ENCODE measurements at places on chromosomes 5 and 9.

GRCh38 chr5:21184581-21184980 lies 1196.6 kb upstream of the CDH18 start:
- no peak for DNase-seq

- no peak for DNase-seq
Measured at GRCh38 chr5:6379246-6379645, 899 bp upstream of the MED10 start.

GRCh38 chr9:3124001-3124400 lies 280.1 kb upstream of the PUM3 start:
- no peak for DNase-seq

- no peak for DNase-seq
Measured at GRCh38 chr9:27663526-27663925, 90.2 kb upstream of the C9orf72 start.

GRCh38 chr9:72322259-72322658 lies 42.7 kb downstream of the ZFAND5 start:
- no peak for DNase-seq

- DNase-seq, result no peak
Measured at GRCh38 chr9:135023088-135023785, 64.2 kb upstream of the OLFM1 start.

DNA sequence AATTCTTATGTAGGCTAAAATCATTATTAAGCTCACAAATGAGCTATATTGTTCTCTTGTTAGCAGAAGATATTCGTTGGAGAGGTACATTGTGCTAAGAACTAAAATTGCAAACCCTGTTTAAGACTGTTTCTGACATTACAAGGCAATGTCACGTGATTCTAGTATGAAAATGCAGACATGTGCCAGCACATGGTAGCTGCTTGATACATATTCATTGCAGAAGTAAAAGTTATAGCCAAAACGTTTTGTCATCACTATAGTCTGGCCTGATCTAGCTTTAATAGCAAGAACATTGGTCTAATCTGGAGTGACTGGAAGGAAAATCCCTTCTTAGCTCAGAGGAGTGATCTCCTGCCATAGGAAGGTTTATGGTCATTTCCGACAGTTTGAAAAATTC lies 144.7 kb downstream of the CFAP90 start:
- DNase-seq, result no peak

DNA sequence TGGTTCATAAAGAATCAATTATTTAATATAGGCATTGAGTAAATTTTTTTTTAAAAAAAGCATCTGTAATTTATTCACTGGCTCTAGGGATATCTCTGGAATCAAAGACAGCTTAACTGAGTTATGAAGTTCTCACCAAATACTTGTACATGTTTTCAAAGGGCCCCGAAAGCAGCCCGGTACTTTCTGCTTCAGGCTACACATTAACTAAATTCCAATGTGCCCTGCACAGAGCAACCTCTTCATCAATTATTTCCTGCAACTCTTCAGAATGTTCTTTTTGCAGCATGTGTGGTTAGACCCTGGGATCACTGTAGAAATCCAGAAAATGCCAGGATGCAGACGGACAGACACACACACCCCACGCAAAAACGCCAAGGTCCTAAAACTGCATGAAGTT lies 209.0 kb downstream of the EFNA5 start:
- no peak for DNase-seq

DNA sequence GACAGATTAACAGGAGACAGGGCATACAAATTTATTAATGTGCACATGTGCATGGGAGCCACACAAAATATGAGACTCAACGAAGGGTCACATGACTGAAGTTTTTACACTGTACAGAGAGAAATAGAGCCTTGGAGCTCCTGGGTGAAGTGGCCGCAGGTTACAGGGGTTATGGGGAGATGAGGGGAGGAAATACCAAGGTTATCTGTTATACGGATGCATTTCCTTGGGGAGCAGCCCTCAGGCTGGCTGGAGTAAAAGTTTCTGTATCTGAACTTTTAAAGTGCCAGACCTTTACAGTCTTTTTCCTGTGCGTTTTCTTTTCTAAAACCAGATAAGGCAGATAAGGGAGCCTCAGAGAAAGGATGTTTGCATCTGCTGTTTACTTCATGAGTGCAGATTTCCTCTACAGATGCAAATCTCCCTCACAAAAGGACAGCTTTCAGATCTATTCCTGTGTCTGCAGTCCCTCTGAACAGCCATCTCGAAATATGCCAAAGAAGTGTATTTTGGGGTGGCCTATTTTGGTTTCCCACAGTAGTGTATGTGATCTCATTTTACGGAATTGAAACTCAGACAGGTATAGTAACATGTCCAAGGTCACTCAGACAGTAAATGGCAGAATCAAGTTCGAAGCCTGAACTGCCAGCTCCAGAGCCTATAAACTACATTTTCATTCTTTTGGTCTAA lies 139.3 kb upstream of the FBXL17 start:
- no peak for DNase-seq

DNA sequence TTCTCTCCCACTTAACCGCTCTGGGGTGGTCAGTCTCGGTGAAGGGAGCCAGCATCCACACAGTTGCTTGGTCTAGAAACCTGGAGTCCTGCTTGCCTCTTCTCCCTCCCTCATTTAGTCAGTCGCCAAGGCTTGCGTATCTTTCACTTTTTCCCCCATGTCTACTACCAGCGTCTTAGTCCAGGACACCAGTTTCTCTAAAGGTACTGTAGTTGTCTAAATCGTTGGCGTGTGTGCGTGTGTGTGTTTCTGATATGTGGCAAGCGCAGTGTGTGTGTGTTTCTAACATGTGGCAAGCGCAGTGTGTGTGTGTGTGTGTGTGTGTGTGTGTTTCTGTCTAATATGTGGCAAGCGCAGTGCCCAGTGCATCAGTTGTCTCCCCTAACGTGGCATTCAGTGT lies 641 bp downstream of the ATP6V1G1 start:
- no peak for DNase-seq

- DNase-seq, result no peak
Measured at GRCh38 chr9:136175616-136176197, 29.2 kb downstream of the LHX3 start.

DNA sequence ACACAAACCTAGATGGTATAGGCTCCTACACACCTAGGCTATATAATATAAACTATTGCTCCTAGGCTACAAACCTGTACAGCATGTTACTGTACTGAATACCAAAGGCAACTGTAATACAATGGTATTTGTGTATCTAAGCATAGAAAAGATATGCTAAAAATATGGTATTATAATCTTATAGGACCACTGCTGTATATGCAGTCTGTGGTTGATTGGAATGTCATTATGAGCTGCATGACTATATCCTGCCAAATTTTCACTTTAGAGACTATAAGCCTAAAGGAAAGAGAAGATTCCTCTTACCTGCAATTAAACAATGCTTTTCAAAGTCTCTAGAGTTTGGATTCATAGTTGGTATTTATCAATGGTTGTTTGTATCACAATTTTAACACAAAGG lies 24.7 kb upstream of the ACOT12 start:
- DNase-seq, result no peak

- no peak for DNase-seq
Measured at GRCh38 chr9:37200433-37201005, 80.1 kb downstream of the ZCCHC7 start.

DNA sequence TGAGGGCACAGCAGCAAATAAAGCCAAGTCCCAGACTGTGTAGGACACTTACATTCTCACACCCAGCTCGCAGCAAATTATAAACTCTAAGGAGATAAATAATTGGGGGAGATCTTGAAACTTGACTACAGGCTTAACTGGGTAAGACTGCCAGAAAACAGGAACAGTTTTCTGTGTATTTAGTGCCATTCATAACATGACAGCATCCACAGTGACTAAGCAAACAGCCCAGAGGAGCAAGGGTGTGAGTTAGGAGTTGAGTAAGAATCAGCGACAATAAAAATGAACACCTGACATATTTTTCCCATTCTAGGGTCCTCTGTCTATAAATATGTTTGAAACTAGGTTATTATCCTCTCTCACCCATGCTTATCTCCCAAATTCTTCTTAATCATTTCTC lies 370.9 kb upstream of the WWC1 start:
- DNase-seq, result no peak

GRCh38 chr9:5321058-5321457 lies 16.5 kb upstream of the RLN2 start:
- no peak for DNase-seq

- no peak for DNase-seq
Measured at GRCh38 chr5:93621327-93621798, 38.3 kb downstream of the NR2F1 start.

DNA sequence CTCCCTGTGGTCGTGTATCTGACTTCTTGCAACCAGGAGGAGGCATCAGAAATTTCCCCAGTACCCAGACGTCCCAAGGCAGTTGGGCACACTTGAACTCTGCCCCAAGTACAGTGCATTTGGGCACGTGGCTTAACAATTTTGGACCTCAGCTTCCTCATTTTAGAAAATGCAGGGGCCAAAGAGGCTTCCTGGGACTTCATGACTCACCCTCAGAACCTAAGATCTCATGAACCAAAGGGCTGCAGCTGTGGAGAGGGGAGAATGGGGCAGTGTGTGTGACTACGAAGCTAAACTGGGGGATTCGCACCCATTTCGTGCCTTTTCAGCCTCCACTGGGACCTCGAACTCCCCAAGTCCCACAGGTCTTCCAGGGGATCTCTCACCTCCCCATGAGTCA lies 59.2 kb downstream of the SYK start:
- DNase-seq, result no peak

GRCh38 chr9:16624744-16625117 lies 245.7 kb downstream of the BNC2 start:
- no peak for DNase-seq

DNA sequence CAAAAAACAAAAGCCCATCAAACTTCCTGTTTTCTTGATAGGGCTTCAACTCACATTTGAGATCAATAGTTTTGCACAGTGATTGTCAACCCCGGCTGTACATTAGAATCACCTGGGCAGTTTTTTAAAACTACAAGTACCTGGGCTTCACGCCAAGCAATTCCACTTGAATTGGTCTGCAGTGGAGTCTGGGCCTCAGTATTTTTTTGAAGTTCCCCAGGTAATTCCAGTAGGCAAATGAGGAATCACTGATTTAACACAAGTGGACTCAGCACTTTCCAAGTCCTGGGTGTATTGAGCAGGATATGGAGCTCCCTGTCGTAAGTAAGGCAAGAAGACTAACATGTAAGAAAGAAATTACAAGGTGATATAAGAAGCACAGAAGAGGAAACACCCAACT lies 14.8 kb upstream of the SMIM15 start:
- no peak for DNase-seq

DNA sequence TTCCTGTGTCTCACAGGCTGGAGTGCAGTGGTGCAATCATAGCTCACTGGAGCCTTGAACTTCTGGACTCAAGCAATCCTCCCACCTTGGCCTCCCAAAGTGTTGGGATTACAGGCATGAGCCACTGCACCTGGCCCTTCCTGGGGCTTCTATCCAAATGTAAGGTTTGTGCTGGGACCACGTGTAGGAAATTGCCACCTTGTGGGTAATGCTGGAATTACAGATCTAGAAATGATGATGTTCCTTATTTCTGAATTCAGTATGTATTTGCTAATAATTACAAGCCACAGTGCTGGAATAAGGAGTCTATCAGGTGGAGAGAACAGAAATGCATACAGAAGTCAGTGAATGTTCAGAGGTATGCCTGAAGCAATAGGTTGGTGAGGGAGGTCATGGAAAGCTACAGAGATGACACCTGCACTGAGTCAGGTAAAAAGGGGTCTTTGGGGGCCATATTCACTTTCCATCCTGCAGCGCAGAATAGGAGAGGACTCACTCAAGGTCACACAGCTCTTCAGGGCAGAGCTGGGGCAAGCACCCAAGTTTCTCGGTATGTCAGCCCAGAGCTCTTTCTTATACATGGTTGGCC lies 8.8 kb upstream of the IGFBPL1 start:
- no peak for DNase-seq

DNA sequence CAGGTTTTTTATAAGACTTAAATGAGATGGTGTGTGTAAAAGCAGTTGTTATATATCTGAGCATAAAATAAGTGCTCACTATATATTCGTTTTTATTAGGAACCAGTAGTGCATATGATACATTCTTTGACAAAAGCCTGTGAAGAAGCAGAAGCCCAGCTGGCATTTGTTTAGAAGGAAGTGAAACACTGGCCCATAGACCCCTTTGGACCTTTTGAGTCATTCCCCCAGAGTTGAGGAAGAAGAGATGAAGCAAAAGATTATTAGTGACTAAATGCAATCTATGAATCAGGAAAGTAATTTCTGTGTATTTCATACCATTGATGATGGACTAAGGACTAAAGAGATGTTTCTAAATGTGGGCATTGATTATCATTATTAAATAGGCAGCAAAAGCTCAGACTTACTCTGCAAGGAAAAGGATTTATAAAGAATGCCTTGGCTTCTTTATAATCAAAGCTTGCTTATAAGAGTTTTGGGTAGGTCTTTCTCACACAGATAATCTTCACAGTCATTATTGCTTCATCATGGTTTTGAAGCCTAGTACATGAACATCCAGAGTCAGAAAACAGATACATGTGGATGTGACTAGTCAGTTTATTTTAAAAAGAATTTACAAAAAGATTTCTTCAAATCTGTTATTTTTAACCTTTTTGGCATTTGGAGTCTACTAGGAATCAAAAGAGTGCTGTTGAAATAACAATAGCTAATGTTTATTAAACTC lies 16.9 kb upstream of the FER start:
- DNase-seq, result no peak

DNA sequence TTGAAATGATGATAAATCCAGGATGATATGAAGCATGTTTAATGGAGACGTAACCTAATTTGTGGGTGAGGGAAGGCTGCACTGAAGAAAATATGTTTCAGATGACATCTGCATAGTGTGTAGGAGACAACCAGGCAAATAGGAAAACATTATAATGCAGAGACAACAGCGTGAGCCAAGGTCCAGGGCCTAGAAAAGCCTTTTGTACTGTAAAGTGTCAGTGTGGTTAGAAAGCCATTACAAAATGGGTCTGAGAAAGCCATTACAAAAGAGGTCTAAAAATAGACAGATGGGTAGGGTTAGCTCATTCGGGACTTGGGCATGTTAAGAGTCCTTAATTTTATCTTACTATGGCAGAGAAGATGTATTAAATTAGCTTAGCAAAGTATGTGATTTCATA lies 14.9 kb upstream of the GABRG2 start:
- DNase-seq, result no peak

DNA sequence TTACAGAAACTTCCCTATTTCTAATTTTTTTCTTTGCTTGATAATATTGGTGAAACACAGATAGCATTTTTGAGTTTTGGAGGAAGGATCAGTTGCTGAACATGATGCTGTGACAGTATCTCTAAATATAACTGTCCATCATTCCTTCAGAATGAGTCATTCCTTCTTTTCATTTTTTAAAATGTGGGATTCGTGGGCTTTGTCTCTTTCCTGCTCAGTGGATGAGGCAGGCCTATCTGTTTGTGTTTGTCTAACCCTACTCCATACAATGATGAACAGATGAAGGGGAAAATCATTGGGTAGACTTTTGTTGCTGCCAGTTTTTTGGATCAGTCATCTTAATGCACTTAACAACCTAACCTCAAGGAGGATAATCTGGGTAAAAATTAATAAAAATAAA lies 15.7 kb upstream of the OR13C8 start:
- DNase-seq, result no peak

All from activated CD4-positive, CD25-positive, alpha-beta regulatory T cell (primary cell).